ENCODE measurements at places on chromosomes 5 and 9.
A peak's percentile ranks its signal among the peaks of the same experiment; 100 is the strongest.

DNA sequence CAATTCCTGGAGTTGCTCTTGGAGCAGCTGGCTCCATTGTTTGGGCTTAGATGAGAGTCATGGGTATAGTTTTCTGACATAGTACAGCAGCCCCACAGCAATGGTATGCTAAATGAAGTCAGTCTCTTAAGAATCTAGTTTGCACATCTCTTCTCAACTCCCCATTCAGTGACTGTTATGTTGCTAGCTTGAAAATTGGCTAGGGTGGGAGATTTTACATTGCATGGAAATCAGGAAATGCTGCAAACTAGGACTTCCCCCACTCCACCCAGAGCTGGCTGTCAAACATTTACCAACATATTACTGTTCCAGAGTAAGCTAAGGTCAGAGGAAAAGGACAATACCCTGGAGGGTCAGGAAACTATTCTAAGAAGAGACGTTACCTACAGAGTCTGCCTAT lies 17.6 kb upstream of the FCHO2 start:
- DNase-seq: no peak

- no peak for DNase-seq
These were observed 414.9 kb downstream of the ZSWIM6 start for GRCh38 chr5:61746831-61747575.

DNA sequence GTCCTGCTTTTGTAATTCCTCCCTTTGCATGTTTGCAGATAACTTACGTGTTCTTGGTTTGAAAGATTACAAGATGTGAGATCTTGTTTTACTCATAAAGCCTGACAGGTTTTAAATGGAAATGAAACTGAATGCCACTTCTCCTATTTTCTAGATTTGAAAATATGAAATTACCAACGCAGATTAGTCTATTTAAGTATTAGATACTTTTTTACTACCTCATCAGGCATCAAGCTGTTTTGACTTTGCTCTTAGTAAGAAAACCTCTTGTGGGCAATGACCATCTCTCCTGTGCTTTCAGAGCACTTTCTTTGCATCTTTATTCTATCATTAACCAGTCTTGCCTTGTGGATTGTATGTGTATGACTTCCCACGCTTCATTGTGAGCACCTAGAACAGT lies 3.5 kb downstream of the DMXL1 start:
- DNase-seq: no peak

- DNase-seq: no peak
These were observed 147.8 kb downstream of the OXCT1 start for GRCh38 chr5:41722359-41722950.

GRCh38 chr5:176810081-176810597 lies at the start of gene UNC5A:
Gene UNC5A (plus strand): TSS chr5:176810559. CDS start chr5:176810751, 192 bp downstream.
- DNase-seq: no peak

DNA sequence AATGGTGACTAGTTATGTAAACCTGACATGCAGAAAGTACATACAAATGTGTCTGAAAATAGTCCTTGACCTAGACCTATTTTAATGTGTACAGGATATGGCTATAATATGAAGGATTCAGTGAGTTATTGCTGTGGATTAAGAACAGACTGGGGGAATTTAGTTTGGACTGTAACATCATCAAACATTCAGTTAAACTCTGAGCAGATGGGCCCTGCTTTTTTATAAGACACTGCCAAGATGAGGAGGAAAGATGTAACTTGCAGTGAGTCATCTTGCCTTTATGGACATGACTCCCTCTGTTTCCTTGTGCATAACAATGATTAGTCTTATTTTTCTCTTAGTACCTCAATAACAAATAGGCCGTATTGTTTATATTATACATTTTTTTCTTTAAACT lies 12.2 kb downstream of the PPP3R2 start:
- DNase-seq: no peak

DNA sequence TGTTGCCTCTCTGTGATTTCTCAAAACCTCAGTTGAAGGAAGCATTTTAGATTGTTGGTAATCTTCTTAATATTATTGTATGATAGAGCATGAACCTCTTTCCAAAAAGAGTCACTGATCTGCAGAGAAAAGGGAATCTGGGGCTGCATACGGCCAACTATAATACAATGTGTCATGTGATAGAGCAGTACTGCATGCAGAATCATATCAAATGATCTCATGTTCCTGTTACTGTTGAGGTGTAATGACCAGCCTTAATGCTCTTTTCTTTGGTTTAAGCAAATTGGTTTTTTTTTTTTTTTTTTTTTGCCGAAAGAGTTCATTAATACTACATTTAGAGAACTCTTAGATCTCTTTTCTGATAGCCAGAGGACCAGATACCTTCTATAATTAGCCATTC lies 12.9 kb upstream of the MSMP start:
- no peak for DNase-seq

GRCh38 chr9:14327036-14327435 lies 13.1 kb upstream of the NFIB start:
- DNase-seq: no peak

- no peak for DNase-seq
These were observed 273.5 kb downstream of the NR2F1-AS1 start for GRCh38 chr5:93307557-93307956.

GRCh38 chr9:123081824-123082223 lies 48.4 kb downstream of the GPR21 start:
- DNase-seq: no peak

GRCh38 chr5:1782385-1783215 lies 17.0 kb downstream of the MRPL36 start:
- DNase-seq: no peak

- no peak for DNase-seq
These were observed 59.8 kb downstream of the KIAA1958 start for GRCh38 chr9:112546149-112547012.

GRCh38 chr5:146894753-146895521 lies 16.4 kb upstream of the PPP2R2B start:
- no peak for DNase-seq

- no peak for DNase-seq
These were observed 8.9 kb upstream of the C5orf58 start for GRCh38 chr5:170223906-170224305.

- no peak for DNase-seq
These were observed 31.3 kb downstream of the ZFAND5 start for GRCh38 chr9:72333709-72334108.

DNA sequence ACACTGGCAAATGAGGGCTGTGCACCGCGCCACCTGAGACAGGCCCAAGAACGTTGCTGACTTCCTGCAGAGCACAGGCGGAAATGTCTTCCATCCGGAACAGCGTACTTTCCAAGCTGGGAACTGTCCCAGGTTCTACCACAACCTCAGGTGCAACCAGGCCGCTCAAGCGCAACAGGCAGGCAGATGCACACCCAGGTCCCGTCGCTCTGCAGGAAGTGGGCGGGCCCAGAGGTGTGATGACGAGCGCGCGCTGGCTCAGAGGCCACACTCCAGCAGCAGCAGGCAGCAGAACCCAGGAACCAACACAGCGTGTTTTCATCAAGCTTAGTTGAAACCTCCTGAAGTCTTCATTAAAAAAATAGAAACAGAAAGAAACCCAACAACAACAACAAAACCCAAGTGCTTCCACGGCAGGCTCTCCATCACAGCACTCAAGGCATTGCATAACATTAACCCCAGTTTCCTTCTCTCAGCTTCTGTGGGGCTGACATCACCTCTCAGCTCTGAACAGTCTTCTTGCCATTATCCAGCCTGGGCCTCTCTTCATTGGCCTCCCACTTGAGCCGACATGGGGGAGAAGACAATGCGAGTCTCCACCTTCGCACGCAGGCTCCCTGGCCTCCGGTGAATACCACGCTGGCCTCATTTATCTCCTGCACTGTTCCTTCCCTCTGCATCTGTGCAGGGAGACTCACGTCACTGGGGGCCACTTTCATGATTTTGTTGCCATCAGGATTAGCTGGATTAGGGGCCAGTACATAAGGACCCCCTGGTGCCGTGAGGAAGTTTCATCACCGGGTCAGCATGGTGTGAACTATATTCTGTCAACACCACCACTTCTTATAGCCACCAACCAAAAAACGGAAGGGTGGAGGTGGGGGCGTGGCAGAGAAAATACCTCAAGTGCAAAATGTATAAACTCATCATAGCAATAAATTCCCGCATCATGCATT lies 22.1 kb downstream of the PTCH1 start:
- peak; percentile 75 for DNase-seq

DNA sequence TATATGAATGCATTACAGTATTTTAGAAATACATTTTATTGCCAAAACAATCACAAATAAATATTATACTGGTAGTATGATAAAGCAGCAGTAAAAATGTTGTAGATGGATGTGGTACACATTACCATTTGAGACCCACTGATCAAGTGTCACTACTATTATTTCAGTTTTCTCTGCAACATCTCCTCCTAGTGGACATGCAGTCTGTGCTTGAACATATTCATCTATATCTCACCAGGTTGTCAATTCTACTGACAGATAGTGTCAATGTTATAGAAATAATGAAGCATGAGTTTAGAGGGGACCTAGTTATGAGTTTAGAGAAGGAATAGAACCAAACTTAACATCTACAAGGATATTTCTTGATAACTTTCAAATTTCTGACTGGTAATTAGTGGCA lies 39.2 kb upstream of the ELOVL7 start:
- DNase-seq: no peak

GRCh38 chr5:137148655-137149054 lies 350.5 kb downstream of the SPOCK1 start:
- DNase-seq: no peak

DNA sequence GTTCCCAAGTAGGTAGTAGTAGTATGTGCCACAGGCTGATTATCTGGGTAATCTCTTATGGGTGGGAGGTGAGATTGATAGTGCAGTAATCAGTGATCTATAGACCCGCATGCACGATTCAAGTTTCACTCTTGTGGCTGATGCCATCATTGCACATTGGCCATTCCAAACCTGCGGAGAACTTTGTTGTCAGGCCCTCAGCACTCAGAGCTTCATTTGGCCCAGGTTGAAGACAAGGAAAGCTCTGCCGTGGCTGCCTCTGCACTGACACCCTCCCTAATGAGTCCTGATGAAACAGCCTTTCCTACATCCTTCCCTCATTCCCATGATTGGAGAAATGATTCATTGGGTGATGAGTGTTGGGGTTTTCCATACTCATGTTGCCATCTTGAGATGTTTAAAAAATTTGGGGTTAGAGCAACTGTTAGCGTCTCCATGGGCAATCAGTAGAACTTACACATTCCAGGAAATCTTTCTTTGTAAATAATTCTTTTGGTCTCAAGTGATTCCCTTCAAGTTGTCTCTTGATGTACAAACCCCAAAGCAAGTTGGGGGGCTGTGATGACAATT lies 22.9 kb downstream of the PROP1 start:
- no peak for DNase-seq

DNA sequence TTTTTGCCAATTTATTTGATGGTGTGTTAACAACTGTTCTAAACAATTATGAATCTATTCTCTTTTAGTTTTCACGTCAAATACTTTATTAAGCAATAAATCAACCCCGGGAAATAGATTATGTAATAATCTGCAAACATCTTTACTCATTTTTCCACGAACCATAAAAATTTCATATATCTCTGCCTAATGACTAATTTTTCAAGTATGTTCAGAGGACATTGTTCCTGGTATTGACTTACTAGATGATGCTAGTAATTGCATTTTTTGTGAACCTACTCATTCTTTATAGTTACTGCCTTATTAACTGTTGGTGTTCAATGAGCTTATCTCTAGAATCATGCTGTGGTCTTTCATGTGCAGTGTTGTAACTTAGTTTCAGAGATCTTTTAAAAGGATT lies 41.0 kb upstream of the FBN2 start:
- no peak for DNase-seq

- DNase-seq: no peak
These were observed 182.2 kb upstream of the TARS1 start for GRCh38 chr5:33258553-33258952.
